ENCODE measurements at places on chromosomes 7 and 10.

DNA sequence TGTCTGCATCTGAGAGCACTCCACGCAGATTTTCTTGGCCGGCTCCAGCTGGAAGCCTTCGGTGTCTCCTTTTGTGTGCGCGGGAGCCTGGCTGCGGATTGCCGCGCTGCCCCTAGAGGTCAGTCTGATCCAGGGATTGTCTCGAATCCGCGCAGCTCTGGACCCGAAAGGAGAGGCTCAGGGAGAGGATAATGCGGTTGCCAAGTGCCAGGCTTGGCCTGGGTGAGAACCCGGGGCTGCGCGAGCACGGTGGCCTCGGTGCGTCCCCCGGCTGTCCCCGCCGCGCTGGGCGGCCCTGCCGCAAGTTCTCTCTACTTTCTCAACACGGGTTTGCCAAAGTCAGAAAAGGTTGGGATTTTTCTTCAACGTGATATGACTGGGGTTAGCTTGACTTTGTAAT is 140.9 kb downstream of the ADCYAP1R1 start:
- DNase-seq = peak; percentile 82

DNA sequence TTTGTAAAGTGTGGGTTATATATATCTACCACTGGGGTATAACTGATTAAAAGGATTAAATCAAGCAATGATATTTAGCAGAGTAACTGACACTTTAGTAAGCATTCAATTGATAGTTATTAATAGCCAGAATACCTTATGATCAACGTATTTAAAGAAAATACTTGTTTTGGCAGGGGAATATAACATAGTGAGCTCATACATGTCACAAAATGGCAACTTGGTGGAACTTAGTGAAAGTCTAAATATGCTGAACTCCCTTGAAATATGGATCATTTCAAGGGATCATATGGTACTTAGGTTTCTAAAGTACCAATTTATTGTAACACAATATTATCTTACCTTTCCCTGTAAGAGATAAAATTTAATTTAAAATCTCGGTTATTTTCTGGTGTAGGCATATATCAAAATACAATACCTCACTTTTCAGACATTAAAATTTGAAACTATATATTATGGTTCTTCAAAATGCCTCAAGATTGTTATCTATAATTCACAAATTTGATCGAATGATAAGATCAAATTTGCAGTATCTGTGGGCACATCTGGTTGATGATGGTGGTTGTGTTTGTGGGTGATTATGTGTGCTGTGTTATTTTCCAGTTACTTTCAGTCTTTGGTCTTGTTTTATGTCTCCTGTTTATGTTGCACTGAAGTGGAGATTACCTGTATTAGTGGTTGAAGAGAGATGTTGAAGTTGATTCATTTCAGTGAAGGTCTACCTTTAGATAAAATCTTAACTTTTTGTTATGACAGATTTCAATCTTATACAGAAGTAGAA is 5.2 kb downstream of the ARL4A start:
- no peak for DNase-seq

GRCh38 chr10:80319318-80319717 is 29.9 kb upstream of the MAT1A start:
- DNase-seq = no peak

- no peak for DNase-seq
Observed at GRCh38 chr10:91613411-91614187, 19.3 kb downstream of the PPP1R3C start.

- DNase-seq = peak; percentile 85
Observed at GRCh38 chr10:8050556-8051108, 3.9 kb upstream of the GATA3 start.

- no peak for DNase-seq
Observed at GRCh38 chr10:116007256-116007891, 265.6 kb downstream of the GFRA1 start.

DNA sequence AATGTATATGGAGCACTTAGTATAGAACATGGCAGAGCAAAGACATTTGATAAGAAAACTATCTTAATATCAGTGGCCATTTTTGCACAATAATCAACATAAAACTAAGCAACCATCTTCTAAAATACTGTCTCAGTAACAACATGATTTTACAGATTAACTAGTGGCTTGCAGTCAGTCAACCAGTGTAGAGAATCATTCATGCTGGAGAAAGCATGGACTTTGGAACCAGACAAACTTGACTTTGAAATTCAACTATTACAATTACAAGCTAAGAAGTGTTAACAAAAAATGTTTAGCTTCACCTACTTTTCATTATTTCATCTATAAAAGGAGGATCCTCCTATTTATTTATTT is 27.7 kb downstream of the CUBN start:
- no peak for DNase-seq

DNA sequence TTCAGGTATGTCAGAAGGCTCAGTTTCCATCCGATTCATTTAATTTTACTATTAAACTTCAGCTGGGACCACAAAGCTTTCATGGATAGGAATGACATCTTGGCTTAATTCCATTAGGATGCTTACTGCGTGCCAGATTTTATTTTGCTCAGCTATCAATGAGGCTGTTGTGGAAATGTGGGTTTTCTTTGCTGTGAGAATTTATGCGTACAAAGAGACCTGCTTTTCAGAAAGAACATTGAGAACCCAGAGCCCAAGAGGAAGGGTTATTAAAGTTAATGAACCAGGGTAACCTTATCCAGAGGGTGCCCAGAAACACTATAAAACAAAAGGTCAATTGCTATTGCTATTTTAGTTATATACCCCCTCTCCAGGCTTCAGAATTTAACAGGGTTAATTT is 98.3 kb downstream of the MKLN1 start:
- no peak for DNase-seq

GRCh38 chr10:71708301-71708703 is 11.3 kb downstream of the C10orf105 start:
- DNase-seq = no peak
